Mammary epithelial cell (primary cell): ENCODE measurements at places on chromosomes 7 and 10.
A peak's percentile ranks its signal among the peaks of the same experiment; 100 is the strongest.

DNA sequence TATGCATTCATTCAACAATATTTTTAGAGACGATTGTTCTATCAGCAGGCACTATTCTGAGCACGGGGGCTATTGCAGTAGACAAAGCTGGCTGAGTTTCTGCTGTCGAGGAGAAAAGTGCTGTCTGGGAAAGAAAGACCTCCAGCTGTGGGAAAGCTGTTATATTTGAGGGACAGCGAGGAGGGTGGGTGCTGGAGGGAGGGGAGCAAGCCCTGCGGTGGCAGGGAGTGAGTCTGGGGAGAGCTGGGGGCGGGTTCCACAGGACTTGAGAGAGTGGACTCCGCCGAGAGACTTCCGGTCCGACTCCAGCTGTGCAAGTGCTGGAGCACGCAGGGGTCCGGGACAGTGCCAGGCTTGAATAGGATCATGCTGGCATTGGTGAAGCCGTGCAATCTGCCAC lies 602.1 kb upstream of the FOXK1 start:
- DNase-seq, result no peak

DNA sequence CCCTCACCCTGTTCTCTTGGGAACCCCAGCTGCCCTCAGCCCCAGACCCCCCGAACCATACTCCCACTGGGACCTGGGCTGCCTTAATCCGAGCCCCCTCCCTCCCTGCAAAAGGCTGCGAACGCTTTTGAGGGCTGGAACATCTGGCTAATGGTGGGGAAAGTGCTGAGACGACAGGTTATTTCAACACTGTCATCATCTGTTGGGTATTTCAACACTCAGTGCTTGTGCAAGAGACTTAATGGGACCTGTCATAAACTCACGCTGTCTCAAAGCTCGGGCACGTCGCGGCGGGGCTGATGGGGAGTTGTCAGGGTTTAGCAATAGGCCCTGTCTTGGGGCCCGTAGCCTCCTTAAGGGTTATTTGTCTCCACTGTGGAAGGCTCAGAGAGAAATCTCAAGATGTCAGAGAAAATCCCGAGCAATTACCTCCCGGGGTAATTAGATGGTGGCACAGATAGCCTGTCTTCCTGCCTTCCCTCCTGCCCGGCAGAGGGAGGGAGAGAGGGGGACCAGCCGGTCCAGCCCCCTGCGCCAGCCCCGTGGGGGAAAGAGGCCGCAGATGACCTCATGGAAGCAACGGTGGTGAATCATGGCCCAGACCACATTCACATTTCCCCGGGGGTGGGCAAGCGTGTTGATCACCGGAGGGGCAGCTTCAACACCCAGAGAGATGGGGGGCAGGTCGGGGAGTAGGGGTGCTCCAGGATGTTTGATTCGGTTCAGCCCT lies 88.7 kb upstream of the MYL10 start:
- peak; percentile 75 for DNase-seq

DNA sequence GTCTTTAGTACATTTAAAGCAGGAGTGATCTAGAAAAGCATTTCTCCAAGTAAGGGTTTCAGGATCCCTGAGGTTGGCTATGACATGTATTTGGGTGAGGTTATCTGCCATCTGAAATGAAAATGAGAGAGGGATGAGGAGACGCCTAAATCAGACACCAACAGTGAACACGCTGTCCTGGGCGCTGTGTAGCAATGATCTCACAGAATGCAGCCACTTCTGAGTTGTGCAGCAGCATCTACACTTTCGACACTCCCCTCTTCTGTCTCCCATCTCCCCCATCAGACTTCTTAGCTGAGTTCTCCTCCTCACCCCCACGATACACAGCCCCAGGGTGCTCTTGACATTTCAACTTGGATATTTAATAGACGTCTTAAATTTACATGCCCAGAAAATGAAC lies 95.4 kb downstream of the SVIL start:
- DNase-seq, result no peak

- no peak for DNase-seq
These were observed 1.5 kb upstream of the GATA3 start for GRCh38 chr10:8052956-8053445.

DNA sequence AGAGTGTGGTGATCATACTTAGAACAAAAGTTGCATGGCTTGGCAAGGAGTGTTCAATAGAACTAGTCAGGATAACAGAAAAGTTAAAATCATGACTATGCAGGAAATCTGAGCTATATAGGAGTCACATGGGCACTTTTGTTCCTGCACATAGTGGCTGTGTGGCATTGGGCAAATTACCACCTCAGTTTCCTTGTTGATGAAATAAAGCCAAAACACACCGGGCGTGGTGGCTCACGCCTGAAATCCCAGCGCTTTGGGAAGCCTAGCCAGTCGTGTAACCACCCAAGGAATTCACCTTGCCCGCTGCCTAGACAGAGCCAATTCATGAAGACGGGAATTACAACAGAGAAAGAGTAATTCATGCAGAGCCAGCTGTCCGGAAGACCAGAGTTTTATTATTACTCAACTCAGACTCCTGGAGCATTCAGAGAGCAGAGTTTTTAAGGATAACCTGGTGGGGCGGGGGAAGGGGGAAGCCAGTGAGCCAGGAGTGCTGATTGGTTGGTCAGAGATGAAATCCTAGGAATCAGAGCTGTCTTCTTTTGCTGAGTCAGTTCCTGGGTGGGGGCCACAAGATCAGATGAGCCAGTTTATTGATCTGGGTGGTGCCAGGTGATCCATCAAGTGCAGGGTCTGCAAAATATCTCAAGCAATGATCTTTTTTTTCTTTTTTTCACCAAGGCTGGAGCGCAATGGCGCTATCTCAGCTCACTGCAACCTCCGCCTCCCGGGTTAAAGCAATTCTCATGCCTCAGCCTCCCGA lies 6.4 kb upstream of the MKRN1 start:
- DNase-seq, result peak; percentile 66

DNA sequence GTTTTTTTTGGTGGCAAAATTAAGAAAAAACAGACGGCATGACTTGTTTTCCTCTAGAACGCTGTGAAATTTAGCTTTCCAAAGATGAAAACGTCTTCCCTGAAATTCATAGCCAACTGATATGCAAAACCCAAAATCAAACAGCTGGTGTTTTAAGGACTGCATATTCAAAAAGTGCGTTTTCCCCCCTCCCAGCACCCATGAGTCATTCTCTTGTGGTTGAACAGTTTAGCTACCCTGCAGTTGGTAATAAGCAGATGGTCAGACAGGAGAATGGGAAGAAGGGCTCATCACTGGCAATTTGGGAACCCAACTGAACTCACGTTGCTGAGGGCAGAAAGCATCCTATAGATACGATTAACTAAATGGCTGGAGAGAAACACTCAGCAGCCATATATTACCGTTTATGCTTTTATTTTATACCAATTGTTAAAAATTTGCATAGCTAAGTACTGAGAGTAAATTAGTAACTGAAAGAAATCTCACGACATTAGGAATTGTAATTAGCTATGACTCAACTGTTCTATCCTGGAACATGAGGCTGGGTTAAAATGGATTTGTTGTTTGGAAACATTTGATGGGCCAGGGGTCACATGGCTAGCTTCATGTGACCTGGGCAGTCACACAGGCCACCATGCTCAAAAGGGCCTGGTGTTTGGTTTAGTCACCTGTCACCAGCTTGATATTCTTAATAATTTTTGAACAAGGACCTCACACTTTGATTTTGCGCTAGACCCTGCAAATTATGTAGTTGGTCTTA lies 343.1 kb downstream of the PHTF2 start:
- DNase-seq, result no peak
